ENCODE measurements at places on chromosomes 12 and 14.
A peak's percentile ranks its signal among the peaks of the same experiment; 100 is the strongest.

DNA sequence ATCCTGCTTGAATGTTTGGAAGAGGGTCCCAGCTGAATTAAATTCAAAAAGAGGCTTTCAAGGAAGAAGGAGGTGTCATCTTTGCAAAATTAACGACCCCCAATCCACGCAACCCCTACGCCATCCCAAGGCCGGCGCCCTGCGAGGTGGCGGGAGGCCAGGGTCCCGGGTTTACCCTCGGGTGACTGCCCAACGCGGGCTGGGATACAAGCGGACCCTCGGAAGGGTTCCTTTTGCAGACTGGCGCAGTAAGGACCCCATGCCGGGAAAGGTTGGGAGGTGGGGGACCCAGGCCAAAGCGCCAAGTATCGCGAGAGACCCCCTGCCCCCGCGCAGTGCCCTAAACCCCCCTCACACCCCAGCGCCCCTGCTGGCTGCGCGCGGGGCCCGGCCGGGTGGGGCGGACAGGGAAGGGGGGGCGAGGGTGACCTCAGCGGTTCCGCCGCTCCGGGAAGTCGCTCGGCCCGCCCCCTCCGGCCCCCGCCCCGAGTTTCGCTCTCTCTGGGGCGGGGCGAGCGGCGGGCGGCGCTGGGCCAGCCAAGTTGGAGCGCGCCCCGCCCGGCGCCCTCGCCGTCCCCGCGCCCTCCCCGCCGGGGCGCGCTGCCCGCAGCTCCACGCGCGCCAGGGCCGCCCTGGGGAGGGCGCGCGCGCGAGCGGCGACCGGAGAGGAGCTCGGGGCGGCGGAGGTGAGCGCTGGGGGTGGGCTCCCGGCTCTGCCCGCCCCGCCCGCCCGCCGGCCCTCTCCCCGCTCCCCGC lies 708 bp upstream of the ZBTB42 start:
- DNase-seq = peak; percentile 94

GRCh38 chr14:54565785-54566409 lies 1.0 kb upstream of the SAMD4A start:
- peak; percentile 99 for DNase-seq

GRCh38 chr14:97730706-97731105 lies 933.5 kb downstream of the VRK1 start:
- no peak for DNase-seq

DNA sequence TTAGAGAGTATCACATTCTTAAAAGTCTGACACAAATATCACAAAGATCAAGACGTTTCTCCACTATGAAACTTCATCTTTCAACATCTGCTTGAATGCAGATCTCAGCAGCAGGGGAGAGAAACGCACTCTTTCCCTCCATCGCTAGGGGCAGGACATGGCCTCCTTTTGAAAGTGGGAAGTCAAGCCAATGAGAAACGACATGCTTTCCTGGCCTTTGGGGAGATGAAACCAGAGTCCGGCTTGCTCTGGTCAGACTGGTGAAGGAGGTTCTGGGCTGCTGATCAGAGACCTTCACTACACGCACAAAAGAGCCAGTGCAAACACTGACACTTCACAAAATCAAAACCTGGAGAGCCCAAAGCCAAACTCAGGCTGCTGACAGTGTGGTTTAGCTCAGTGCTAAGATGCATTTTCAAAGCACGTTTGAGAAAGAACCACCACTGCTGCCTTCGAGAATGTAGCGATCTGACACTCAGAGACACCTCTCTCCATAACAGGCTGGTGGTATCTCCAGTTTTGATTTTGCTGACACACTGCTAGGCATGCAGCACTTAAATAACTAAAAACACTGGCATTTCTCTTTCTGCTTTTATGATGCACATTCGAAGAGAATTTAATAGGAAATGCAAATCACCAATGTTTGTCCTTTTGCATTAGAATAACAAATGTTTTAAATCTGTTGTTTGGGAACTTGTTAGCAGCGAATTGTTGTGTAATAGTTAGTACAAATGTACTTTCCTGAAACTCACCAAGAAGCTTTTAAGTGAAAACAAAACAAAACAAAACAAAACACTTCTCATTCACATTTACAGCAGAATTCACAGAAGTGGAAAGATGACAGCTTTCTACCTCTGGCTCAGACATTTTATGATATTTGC lies 93.9 kb upstream of the OVCH1 start:
- DNase-seq = no peak

- DNase-seq = no peak
Measured at GRCh38 chr12:70985850-70986249, 65.3 kb upstream of the PTPRR start.

All from sigmoid colon (tissue), 7 donors.